ENCODE measurements at places on chromosomes 11 and 22.

GRCh38 chr22:19070397-19071169, 51.6 kb downstream of the DGCR2 start:
- H3K4me3 ChIP-seq, result no peak overlapping the region
- no peak for DNase-seq
- peaks cover 10% of the 10 kb centered on the region for H3K4me1 ChIP-seq
- no peaks in the 10 kb centered on the region for H3K27me3 ChIP-seq
- no peaks in the 10 kb centered on the region for H3K36me3 ChIP-seq

DNA sequence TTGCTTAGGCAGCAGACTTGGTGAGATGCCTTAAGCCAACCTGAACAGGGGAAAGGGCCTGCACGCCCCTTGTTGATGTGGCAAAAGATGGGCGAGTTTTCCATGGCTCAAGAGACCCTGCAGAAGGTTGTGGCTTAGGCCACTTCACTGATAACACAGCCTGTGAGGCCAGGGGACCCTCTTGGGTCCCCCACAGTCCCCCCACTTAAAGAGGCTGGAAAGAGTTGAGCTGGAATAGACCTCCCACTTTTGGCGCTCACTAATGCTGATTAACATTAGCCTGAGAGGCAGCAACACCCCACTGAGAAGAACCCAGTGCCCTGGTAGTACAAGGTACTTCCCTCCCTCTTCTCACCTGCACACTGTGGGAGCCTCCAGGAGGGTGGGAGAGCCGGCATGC, 107.5 kb downstream of the TRIM29 start:
- H3K36me3 ChIP-seq, result no peaks in the 10 kb centered on the region
- DNase-seq, result no peak
- H3K4me3 ChIP-seq, result no peak overlapping the region
- H3K27me3 ChIP-seq, result peaks cover 4% of the 10 kb centered on the region
- no peaks in the 10 kb centered on the region for H3K4me1 ChIP-seq

DNA sequence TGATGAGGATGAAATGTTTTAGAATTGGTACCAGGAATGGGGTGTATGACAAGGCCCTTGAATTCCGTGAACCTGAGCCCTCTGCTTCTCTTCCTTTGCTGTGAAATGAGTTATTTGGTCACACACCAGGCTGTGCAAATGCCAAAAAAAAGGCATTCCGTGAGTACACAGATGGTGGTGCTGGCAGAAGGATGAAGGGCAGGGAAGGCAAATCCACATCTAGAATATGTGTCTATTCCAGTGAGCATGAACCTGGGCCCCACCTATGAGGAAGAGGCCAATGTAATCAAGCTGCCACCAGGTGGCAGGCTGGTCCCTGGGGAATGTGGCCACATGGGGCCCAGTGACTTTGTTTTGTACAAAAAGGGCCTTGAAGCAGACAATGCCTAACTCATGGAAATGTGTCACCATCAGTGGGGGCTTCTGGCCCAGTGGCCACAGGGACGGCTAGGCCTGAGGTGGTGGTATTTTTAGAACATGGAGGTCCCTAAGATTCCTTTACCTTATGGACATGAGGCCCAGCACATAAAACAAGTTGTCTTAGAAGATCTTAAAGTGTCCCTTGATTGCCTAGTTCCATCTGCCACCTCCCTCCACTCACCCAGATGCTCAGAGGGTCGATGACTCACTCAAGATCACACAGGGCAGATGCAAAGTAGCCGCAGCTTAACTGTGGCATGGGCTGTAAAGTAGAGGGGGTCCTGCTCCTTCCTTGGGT, 3.9 kb upstream of the RNF215 start:
- DNase-seq, result peak; percentile 91
- H3K27ac ChIP-seq, result no peak overlapping the region
- no peaks in the 10 kb centered on the region for H3K36me3 ChIP-seq
- no peaks in the 10 kb centered on the region for H3K27me3 ChIP-seq

- no peak for DNase-seq
- no peaks in the 10 kb centered on the region for H3K4me1 ChIP-seq
- no peak overlapping the region for H3K27ac ChIP-seq
- H3K4me3 ChIP-seq, result no peak overlapping the region
- H3K36me3 ChIP-seq, result no peaks in the 10 kb centered on the region
Measured at GRCh38 chr22:45399712-45400445, 13.5 kb downstream of the SMC1B start.

GRCh38 chr11:67287355-67288197, 1.5 kb upstream of the ANKRD13D start:
- peaks cover 51% of the 10 kb centered on the region for H3K4me1 ChIP-seq
- peak overlapping the region; percentile 66 for H3K4me3 ChIP-seq
- H3K36me3 ChIP-seq, result peaks cover 72% of the 10 kb centered on the region
- H3K27me3 ChIP-seq, result no peaks in the 10 kb centered on the region
